Adrenal gland (tissue), 19 donors: ENCODE measurements at places on chromosomes 1 and 21.
A peak's percentile ranks its signal among the peaks of the same experiment; 100 is the strongest.

DNA sequence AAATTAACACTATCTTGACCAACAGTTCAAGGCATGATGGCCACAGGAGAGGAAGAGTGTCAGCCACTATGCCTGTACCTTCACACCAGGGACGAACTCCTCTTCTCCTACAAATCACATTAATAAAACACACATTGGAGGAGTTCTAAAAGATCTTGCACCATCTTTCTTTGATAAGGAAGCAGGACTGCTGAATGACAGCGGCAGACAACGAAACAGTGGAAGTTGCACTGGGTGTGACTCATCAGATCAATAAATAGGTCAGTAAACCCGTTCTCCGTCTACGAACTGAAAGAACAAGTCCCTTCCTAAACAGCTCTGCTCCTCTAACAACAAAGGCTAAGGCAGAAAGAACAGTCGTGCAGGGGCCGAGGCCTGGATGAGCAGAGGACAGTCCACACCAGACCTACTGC, 23.1 kb downstream of the UBE2G2 start:
- DNase-seq: peak; percentile 46

DNA sequence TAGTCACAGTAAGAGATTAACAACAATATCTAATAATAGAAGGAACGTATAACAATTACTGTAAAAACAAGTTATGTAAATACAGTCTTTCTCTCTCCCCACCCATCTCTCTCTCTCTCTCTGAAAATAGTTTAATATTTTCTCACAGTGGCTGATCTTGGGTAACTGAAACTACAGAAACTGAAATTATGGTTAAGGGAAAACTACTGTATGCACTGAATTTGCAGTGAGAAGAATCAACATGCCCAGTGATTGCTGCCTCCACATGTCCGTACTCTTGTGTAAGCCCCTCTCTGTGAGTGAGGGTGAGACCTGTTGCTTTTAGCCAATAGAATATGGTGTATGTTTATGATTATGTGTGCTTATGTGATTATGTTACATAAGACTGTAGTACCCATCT, 1.6 kb downstream of the KRTAP6-1 start:
- no peak for DNase-seq

DNA sequence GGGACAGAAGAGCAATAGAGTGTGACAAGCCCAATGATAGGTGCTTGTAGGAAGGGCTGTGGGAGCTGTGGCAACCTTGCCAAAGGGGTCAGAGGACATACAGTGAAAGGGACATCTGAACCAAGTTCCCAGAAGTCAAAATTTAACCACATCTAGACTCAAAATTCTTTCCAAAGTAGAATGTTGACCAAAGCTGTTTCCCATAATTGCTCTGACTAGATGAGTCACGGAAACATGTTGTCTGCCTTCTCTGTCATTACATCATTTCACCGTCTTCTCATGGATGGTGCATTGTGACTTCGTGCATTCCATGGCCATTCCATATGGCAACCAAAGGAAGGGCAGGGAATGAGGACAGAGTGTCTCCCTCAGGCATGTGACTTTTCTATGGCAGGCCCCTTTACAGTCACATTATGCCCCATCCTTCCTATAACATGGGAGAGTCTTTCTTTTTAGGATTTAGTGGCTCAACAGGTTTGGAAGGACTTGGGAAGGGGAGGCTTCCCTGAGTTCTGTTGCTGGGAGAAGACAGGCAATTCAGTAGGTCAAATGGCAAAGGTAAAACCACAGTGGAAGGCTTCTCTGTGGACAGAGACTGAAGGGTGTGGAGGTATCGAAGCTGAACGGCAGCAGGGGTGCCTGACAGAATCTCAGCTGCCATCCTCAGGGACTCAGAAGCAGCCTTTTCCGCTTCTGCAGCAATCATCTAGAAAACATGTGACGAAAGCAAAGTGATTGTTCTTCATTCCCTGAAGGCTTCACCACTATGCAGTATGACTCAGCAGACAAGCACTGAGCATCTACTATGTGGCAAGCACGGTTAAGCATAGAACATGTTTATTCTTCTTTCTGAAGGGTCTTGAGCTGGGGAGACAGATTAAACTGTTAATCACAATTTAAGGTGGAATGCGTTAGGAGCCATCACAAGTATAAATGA, 24.7 kb downstream of the NPHS2 start:
- DNase-seq: no peak

GRCh38 chr1:222618001-222618879, at the start of gene MIA3:
Gene MIA3, plus strand, starts transcription at chr1:222618097. Its CDS starts 14 bp downstream, at chr1:222618111.
- DNase-seq: peak; percentile 83

- peak; percentile 35 for DNase-seq
These were observed 70.0 kb downstream of the ALG14 start for GRCh38 chr1:95002540-95003432.

- no peak for DNase-seq
These were observed 47.7 kb upstream of the USP24 start for GRCh38 chr1:55262822-55263221.

DNA sequence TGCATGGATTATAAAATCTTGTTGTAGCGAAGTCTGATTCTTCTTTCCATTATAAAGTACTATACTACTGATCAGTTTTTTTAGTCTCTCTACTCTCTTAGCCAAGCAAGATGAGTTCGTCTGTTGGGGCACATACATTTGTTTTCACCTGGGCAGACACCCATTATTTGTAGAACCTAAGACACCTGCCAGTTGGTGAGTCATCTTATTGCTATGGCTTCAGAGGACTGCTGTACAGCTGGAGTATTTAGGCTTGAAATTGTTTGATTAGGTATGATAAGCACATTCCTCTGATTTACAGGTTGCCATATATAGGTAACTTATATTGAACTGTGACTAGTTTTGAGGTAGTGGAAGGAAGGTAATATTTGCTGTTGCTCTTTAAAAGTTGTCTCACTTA, 17.2 kb downstream of the RBM15 start:
- no peak for DNase-seq

GRCh38 chr21:44907966-44908895, 12.5 kb downstream of the ITGB2 start:
- DNase-seq: peak; percentile 63

DNA sequence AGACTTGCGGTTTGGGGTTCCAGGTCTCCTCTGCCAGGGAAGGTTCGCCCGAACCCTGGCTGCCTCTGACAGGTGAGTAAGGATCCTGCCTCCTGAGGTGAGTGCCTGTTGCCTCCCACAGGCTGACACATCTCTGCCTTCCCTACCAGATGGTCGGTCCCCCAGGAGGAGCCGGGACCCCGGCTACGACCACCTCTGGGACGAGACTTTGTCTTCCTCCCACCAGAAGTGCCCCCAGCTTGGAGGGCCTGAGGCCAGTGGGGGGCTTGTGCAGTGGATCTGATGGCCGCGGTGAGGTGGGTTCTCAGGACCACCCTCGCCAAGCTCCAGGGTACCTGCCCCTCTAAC, 7.6 kb downstream of the PERM1 start:
- no peak for DNase-seq

- peak; percentile 67 for DNase-seq
These were observed 79.2 kb downstream of the ATP5PO start for GRCh38 chr21:33836408-33836807.

DNA sequence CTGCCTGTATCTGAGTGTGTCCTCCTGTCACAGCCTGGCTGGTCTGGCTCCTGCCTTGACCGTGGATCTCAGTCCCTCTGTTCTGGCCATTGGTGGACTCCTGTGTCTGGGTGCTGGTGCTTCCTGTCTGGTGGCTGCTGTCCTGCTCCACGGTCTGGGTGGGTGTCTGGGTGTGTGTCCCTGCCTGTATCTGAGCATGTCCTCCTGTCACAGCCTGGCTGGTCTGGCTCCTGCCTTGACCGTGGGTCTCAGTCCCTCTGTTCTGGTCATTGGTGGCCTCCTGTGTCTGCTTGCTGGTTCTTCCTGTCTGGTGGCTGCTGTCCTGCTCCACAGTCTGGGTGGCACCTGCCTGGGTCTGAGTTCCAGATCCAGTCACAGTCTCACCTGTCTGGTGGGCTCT, 4.0 kb downstream of the CRNN start:
- no peak for DNase-seq

DNA sequence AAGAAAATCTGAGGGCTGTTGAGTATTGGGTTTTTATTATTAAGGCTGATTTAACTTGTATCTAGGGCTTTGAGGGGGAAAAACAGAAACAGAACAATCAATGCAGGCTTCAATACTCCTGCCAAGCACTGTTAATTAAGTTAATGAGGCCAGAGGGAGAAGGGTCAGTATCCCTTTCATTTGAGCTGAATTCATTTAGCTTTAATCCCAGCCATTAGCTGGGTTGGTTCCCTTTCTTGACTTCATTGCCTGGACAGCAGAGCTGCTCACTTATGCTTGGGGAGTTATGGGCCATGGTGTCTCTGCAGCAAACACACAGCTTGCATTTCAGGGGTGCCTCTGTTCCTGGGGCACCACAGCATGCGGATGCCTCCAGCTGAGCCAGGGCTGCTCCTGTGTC, 16.3 kb downstream of the TLR5 start:
- no peak for DNase-seq

GRCh38 chr1:115099693-115100050, 10.4 kb upstream of the TSPAN2 start:
- DNase-seq: no peak

DNA sequence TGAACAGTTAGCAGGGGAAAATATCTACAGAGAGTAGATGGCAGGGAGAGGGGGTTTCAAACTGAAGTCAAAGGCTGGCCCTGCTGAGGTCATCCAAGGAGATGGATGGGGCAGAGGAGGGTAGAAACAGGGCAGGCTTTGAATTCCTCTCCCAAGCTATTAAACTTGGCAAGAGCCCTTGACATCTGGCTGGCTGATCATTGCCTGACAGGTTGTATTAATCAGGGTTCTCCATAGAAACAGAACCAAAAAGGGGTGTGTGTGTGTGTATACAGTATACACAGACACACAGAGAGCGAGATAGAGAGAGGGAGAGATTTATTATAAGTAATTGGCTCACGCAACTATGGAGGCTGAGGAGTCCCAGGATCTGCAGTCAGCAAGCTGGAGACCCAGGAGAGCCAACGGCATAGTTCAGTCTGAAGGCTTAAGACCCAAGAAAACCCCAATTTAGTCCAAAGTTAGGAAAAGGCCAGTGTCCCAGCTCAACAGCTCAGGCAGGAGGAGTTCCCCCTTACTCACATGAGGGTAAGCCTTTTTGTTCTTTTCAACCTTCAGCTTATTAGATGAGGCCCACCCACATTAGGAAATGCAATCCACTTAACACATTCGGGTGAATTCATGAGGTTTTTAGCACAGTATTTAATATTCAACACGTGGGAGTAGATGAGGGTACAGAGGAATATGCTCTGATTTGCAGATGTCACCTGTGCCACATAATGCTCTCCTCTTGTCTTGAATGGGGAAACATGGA, 46.7 kb upstream of the HAO2 start:
- no peak for DNase-seq

DNA sequence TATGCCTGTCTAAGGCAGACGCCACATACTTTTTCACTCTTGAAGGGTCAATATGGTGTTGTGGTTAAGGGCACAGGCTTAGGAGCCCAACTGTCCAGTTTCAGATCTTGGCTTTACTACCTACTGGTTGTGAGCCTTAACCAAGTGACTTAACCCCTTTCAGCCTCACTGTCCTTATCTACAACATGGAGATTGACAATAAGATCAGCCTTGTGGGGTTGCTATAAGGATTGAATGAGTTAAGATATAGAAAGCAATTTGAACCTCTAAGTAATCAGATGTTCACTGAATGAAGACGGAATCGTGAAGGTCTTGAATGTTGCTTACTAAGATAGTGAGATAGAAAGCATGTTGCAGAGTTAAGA, 121.3 kb upstream of the JUN start:
- DNase-seq: no peak

- no peak for DNase-seq
These were observed 287.5 kb downstream of the SMYD3 start for GRCh38 chr1:246219508-246220030.

- DNase-seq: peak; percentile 73
These were observed 17.8 kb upstream of the OVAAL start for GRCh38 chr1:180540697-180541594.

DNA sequence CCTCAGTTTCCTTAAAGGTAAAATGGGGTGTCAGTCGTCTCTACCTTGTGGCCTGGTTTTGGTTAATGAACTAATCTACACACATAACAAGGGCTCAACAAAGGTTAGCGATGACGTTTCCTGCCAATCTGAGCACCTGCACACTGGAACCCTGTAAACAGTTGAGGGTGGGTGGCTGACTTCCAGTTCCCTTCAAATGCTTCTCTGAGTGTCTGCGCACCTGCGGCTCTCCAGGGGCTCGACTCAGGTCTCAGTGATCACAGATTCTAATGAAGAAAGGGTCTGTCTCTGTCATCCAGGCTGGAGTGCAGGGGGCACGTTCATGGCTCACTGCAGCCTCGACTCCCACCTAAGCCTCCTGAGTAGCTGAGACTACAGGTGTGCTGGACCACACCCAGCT, 3.3 kb upstream of the AGPAT3 start:
- DNase-seq: no peak

- DNase-seq: peak; percentile 83
These were observed 29.1 kb upstream of the KLF17 start for GRCh38 chr1:44089371-44090048.

GRCh38 chr1:3996846-3997705, 97.0 kb upstream of the C1orf174 start:
- DNase-seq: no peak

GRCh38 chr1:177274687-177275211, 104.0 kb downstream of the BRINP2 start:
- peak; percentile 83 for DNase-seq

GRCh38 chr1:26996024-26996423, 2.5 kb downstream of the TRNP1 start:
- no peak for DNase-seq

DNA sequence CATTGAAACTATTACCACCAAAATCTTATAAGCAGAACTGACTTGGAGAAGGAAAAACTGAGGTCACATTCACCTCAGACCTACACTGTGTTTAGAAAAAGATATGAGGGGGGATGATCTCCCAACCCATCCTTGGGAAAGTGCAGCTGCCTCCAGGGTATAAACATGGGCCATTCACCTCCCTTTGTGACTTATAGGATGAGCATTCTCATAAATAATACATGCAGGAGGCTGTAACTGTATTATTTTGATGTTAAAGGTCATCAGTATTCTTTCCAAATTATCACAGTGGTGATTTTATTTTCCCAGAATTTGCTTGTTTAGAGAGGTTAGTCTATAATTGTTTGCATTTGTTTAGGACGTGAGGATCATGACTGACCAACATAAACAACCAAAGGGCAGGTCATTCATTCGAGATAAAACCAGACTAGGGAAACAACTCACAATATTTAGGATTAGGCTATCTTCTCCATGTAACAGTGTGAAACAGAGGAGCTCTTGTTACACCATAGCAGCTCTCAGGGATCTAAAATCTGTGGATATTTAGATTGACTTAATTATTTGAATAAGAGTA, 109.2 kb upstream of the NR5A2 start:
- DNase-seq: no peak

GRCh38 chr21:37974081-37974480, 57.8 kb upstream of the KCNJ6 start:
- DNase-seq: no peak

DNA sequence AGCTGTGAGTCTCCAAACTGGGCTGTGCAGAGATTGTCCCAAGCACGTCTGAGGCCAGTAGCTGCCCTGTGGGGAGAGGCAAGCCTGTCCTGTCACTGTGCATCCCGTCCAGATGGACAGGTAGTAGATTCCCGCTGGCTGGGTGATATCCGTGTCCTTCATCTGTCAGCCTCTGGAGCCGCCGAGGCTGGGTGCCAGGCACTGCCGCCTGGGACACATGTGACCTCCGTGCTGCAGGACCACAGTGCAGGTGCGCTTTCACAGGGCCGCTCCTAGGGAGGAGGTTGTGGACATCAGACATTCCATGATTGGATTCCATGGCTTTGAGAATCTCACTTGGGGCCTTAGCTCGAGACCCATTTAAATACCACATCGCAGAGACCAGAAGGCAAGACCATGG, 4.7 kb downstream of the PDXK start:
- peak; percentile 47 for DNase-seq

- no peak for DNase-seq
These were observed 68.1 kb upstream of the ARHGEF16 start for GRCh38 chr1:3386205-3387002.
